ENCODE measurements at places on chromosomes 3 and 15. TPM values are rescaled to one million over a fixed set of nuclear protein-coding genes. Genes with fewer than 3 reads are reported as not detected.

- H3K27me3 ChIP-seq = peaks cover 6% of the 10 kb centered on the region
- no peaks in the 10 kb centered on the region for H3K36me3 ChIP-seq
- peak; percentile 71 for DNase-seq
Observed at GRCh38 chr15:70559265-70560239, 203.8 kb downstream of the UACA start.

The EHHADH gene
- 5.3 TPM for total RNA-seq

The CCR9 gene
- total RNA-seq = 0.14 TPM

DNA sequence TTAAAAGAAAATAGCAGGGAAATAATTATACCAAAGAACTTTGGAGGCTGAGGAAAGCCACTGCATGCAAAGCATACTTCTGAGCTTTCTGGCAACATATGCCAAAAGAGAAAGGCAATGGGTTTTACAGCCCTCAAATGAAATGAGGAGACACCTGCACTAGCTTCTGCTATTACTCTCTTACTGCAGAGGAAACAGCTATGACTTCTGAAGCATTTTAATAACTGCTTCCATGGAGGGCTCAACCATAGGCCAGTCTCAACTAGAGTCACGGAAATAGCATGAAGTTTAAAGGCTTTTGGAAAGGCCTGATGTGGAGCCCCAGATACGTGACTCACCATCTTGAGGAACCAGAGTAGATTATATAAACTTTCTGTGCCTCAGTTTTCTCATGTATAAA is 114.8 kb downstream of the OXNAD1 start:
- peak overlapping the region; percentile 67 for H3K4me3 ChIP-seq
- peaks cover 91% of the 10 kb centered on the region for H3K4me1 ChIP-seq
- peak overlapping the region; percentile 93 for H3K27ac ChIP-seq
- no peak for DNase-seq
